ENCODE measurements at places on chromosomes 5 and 9.

- no peak for DNase-seq
Measured at GRCh38 chr5:168400429-168401220, 85.6 kb upstream of the RARS1 start.

GRCh38 chr5:138974227-138975063, 99.3 kb upstream of the LRRTM2 start:
- no peak for DNase-seq

GRCh38 chr9:14251154-14252071, 62.5 kb downstream of the NFIB start:
- no peak for DNase-seq

- no peak for DNase-seq
Measured at GRCh38 chr5:41670216-41670615, 159.8 kb upstream of the PLCXD3 start.

GRCh38 chr5:61474746-61475145, 142.7 kb downstream of the ZSWIM6 start:
- DNase-seq, result no peak

DNA sequence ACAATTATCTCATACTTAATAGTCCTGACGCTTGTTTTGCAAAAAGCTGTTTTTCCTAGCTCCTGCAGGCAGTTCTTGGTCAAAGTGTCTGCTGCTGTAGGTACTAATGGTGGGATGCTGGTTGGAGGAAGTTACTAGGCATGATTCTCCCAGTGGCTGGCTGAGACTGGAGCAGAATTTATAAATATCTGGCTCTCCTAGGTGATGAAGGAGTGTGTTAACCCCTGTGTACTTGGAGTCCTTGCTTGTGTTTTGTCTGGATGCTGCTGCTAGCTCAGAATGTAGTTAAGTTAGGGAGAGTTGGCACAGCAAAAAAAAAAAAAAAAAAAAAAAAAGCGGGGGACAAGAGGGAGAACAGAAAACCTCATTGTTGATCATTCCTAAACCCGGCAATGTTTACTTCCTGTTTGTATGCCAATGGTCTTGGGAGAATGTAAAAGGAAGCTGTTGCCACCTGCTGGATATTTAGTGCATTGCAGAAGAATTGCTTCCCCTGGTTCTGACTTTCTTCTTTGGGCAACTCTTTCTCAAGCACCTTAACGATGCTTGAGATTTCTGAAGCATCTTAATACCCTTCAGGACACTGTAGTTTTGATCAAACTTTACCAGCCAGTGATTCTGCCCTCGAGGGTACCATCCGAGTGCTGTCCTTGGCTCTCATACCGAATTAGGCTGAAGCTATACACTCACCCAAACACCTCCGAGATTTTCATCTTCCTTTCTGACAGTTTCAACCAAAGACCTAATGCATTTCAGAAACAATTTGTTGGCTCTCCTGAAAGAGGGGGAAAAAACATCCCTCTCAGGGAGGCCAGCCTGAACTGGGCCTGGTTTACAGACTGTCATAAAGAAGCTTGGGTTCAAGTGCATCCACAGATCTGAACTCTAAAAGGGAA, 71.7 kb upstream of the WWC1 start:
- DNase-seq, result peak; percentile 20

DNA sequence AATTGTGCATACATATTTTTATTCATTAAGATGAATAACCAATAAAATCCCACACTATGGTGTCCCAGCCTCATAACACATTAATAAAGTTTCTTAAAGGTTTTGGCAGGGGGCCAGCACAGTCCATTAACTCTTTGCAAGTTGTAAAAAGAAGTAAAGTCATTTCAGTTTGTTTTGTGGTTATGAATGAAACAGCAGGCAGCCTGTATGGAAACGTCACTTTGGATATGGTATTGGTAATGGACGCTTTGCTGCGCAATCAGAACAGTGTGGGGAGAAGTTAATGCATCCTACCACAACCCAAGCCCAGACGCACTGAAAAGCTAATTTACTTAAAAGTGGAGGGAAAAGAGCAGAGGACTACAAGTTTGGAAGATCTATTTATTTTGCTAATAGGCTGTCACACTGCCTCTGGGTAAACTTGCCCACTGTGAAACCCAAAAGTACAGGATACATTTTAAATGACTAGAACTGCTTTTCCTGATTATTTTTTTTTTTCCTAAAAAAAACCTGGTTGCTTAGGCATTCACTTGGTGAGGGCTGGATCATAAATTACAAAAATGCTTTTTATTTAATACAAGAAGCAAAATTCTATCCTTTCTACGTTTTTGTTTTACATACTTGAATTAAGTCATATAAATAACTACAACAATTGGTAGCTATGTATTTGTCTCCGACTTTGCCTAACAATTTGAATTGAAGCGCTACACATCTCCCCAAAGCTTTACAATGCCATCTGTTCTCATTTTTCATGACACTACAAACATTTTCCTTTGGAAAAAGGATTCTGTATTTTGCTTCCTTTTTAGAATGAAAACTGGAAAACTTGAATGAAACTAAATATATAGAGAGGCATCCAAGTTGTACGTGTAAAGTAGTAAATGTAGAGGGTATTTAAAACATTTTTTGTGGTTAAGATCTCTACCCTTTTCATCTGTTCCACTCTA, 104.3 kb downstream of the NFIB start:
- DNase-seq, result no peak

GRCh38 chr5:132086277-132086794, 12.7 kb downstream of the CSF2 start:
- no peak for DNase-seq

- DNase-seq, result no peak
Measured at GRCh38 chr5:69312459-69313160, 20.0 kb downstream of the CCDC125 start.

- DNase-seq, result no peak
Measured at GRCh38 chr5:36045895-36046294, 20.8 kb downstream of the UGT3A2 start.

DNA sequence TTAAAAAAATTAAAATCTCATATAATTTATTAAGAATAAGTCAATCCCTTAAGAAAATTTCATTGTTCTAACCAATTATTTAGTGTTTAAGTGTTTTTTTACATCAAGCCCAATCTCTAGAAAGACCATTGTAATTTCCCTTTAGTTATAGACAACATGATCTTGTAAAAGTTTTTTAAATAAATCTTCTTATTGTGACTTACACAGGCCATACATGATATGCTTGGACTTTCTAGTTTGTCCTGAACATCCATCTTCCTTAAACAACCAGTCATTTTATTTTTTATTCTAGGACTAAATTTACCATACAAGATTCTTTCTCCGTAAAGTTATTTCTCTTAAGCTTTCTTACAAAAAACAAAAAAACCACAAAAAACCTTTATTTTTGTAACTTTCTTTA, 126.5 kb upstream of the MAST4 start:
- DNase-seq, result no peak

GRCh38 chr9:68507130-68507805, 33.4 kb downstream of the TMEM252 start:
- DNase-seq, result no peak

- DNase-seq, result no peak
Measured at GRCh38 chr5:89756955-89757354, 652.6 kb downstream of the CETN3 start.

- peak; percentile 23 for DNase-seq
Measured at GRCh38 chr9:121744002-121744686, 92.7 kb downstream of the DAB2IP start.

- no peak for DNase-seq
Measured at GRCh38 chr5:124842725-124843595, 96.5 kb upstream of the ZNF608 start.

GRCh38 chr5:92455011-92455410, 1071.9 kb upstream of the ARRDC3 start:
- DNase-seq, result no peak

- DNase-seq, result no peak
Measured at GRCh38 chr5:11174591-11174990, 413.6 kb upstream of the DAP start.

- no peak for DNase-seq
Measured at GRCh38 chr9:72356041-72356582, 8.9 kb downstream of the ZFAND5 start.

GRCh38 chr5:156350256-156350655, 23.3 kb downstream of the SGCD start:
- no peak for DNase-seq

DNA sequence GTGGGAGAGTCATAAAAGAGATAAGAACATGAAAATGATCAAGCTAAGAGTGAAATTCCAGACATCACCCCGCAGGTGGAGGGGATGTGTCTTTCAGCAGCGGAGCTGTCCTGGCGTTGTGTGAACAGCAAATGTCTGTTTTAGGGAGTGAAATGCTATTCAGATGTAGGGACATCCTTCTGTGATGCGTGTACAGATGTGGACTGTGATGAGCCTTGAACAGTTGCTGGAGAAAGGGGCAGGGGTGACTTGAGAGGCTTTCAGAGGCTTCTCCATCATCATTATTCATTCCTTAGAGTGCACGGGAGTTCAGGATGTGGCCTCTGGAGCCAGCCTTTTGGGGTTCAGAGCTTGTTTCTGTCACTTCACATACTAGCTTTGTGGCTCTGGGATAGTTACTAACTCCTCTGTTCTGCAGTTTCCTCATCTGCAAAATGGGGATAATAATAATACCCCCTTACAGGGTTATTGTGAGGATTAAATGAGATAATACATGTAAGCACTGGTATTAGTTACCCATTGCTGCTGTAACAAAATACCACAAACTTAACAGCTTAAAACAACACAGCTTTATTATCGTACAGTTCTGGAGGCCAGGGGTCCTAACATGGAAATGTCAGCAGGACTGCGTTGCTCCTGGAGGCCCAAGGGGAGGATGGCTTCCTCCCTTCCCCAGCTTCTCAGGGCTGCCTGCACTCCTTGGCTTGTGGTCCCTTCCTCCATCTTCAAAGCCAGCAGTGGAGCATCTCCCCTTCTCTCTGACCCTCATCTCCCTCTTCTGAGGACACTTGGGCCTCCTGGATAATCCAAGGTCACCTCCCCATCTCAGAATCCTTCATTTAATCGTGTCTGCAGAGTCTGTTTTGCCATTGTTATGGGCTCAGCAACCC, 9.4 kb downstream of the TRAF1 start:
- DNase-seq, result no peak

DNA sequence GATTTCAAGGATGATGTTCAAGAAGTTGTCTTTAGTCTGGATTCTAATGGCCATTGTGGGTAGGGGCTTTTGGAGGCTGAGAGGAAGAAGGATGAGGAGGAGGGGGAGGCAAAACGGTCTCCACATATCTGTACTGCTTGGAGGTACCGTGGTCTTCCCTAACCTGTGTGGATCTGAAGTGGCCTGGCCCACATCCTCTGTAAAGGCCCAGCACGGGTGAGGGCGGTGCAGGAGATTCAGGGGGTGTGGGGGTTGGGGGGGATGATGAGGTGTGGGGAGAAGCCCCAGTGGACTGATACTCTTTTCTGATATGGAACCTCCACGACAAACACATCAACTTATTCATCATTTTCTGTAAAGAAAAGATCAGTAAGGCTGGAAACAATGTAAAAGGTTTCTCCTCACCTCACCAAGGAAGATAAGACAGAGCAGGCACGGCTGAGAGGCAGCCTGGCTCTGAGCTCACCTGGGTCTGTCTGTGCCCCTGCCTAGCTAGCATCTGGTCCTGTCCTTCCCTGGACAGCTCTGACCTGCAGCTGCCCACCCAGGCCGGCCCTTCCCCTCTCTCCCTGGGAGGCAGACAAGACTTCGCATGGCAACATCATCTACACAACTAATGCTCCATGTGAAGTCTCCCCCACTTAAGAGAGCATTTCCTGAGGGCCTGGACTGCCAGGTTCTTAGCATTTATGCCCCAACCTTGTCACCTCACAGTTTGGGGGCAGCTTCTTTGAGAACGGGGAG, 5.6 kb upstream of the IL3 start:
- peak; percentile 2 for DNase-seq

DNA sequence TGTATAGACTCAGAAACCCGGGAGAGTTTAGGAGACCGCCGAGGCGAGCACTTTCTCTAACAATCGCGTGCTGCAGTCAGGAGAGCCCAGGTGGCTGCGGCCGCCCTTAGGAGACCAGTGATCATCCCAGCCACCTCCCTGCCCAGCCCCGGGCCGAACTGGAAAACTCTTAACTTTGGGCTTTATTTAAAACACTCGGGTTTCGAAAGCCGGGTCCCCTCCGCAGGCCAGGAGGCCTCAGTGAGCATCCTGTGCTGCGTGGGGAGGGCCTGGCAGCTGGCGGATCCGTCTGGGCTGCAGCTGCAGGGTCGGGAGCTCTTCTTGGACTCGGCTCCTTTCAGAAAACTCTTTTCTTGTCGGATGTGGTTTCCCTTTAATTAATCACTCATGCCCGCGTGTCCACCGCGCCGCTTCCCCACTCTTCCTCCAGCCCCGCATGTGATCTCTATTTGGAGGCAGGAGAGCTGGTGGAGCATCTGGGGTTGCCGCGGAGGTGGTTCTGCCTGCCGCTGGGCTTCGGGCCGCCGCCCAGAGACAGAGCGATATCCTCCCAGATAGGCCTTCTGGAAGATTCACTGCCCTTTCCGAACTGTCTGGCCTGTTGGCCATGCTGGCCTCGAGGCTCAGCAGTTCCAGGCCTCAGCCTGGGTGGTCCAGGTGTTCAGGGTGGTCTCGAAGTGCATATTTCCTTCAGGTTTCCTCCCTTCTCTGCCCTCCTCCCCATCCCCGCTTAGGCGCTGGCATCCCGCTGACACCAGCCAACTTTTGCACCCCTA, 59.5 kb downstream of the TMEM174 start:
- DNase-seq, result no peak

- DNase-seq, result no peak
Measured at GRCh38 chr9:10366171-10366779, 246.5 kb downstream of the PTPRD start.

- no peak for DNase-seq
Measured at GRCh38 chr5:42614509-42614908, 142.1 kb upstream of the CCDC152 start.

DNA sequence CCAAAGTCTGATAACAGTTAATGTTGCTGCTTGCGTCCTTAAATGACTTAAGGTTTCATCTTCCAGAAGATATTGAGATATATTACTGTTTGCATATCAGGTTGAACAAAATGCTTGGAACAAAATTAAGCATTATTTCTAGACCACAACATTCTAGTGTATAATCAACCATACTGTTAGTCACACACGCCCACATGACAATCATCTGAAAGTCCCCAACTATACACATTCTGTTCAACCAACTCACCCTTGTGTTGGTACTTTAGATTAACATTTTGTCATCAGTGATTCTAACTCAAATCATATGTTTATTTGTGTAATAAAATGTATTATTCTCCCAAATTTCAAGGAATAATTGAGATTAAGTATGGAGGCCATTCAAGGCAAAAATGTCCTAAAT, 47.3 kb downstream of the LURAP1L start:
- no peak for DNase-seq

DNA sequence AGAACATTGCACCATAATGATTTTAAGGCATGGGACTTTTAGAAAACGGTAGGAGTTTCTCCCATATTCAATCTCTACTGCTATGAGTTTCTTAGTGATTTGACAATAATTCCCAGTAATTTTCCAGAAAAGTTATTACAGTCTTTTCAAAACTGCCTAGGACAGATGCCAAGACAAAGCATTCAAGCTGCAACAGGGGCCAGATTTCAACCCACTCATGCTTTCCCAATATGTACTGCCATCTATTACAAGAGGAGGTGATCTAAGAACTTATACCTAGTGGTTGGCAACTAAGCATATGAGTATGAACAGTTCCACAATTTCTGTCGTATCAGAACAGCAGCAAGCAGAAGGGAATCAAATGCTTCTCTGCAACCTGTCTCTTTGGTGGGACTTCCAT, 95.1 kb upstream of the TMED7 start:
- DNase-seq, result no peak

- no peak for DNase-seq
Measured at GRCh38 chr9:135798263-135798585, 96.2 kb downstream of the KCNT1 start.
